ENCODE measurements at places on chromosomes 5 and 9.

GRCh38 chr5:402615-403359 is 40.2 kb upstream of the EXOC3 start:
- no peak for DNase-seq

DNA sequence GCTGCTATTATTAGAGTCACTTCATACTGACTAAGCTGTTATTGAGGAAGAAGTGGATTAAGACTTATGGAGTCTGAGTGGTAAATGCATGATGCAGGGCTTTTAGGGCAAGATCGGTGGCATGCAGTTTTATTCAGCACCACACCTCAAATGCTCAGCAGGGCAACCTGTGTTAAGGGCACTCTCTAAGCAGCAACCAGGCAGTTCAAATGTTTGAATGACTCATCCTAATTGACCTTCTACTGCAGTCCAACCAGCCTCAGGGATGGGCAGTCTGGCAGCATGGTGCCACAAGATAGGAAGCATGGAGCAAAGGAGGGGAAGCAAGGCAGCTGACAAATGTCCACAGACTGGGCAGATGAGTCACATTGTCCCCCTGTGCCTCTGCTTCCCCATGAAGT is 80.2 kb upstream of the MIER3 start:
- DNase-seq = no peak

DNA sequence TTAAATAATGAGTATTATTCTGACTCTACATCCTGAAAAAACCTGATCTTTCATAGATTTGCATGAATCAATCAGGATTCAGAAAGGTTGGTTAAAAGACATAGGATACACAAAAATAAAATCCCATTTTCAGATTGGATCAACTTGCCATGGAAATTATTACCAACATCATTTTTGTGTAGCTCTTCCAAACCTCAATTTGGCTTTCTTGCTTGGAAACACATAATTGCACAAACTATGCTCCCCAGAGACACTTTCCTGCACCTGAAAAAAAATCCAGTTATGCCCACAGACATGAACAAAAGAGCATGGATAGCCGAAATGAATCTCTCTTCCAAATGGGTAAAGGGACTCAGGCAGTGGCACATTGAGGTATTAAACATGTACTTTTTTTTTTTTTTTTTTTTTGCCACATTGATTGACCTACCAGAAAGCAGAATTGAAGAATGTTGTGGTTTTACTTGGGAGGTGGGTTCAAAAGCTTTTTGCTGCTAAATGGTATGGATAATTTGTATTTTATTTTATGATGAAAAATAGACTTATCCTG is 135.4 kb upstream of the FBN2 start:
- no peak for DNase-seq

GRCh38 chr5:52657247-52657645 is 130.5 kb upstream of the ITGA1 start:
- no peak for DNase-seq

GRCh38 chr5:113118298-113118697 is 141.7 kb downstream of the DCP2 start:
- DNase-seq = no peak

DNA sequence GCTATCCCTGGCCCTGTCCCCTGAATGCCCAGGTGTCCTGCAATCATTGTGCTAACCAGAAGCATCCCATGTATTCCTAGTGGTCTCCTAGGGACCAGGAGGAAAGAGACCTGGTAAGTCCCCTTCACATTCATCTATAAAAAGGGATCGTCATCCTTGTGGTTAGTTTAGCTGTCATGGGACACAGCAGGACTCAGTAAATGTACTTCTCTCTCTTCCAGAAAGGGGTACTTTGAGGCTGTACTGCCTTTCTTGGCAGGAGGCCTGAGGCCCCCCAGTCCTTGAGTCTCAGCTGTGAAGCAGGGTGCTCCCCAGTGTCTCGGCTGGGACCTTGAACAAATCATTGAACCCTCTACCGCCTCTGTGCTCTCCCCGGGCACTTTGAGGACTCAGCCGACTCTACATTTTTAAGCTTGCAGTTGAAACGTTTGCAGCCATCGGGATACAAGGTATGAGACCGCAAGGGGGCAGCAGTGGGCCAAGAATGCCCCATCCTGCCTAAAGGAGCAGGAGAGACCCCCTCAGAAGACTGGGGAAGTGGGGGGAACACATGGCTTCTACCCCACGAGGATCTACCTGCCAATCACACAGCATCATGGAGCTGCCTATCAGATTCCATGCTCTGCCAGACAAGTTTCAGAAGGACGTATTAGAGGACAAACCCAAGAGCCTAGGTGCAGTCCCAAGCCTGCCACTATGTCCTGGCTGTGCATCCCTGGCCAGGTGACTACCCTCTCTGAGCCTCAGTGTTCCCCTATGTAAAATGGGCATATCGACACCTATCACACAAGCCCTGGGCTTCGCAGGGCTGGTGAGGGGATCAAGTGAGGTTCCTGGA is 2.4 kb upstream of the PHYKPL start:
- DNase-seq = peak; percentile 87

- no peak for DNase-seq
Observed at GRCh38 chr9:136666372-136667213, 3.9 kb downstream of the EGFL7 start.

- no peak for DNase-seq
Observed at GRCh38 chr9:32441678-32442077, 57.2 kb downstream of the ACO1 start.

- no peak for DNase-seq
Observed at GRCh38 chr5:38979535-38979934, 94.7 kb downstream of the RICTOR start.

GRCh38 chr9:11038366-11038765 is 425.6 kb upstream of the PTPRD start:
- no peak for DNase-seq

GRCh38 chr5:105740242-105740641 is 1930.5 kb downstream of the EFNA5 start:
- DNase-seq = no peak

DNA sequence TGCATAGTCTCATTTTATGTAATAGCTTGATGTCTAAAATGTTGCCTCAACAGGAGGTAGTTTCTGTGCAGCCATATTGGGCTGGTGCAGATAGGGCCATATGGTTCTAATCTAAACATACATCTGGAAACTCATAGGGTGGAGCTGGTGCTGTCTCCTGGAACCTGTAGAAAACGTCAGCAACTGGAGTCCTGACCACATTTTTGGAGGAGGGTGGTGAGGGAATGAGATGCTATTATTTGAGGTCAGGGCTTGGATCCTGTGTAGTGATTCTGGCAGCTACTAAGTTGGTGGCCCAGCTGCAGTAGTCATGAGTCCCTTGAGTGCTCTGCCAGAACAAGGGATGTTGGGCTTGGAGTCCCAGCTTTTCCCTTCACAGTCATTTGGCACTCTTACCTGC is 14.1 kb downstream of the MAN2A1 start:
- no peak for DNase-seq

DNA sequence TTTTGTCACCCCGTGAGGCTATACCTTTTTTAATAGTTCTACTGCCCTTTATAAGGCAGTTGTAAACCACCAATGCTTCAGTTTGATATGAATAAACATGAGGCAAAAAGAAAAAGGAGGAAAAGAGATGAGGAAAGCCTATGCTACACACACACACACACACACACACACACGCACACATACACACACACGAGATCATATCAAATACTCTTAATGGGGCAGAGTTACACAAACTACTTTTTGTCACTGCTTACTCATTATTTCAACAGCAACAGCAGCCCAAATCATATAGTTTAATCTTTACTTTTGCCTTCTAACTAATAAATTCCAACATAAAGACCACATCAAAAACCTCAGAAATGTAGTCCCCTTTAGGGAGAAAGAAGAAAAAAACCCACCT is 116.8 kb upstream of the PAM start:
- DNase-seq = no peak

DNA sequence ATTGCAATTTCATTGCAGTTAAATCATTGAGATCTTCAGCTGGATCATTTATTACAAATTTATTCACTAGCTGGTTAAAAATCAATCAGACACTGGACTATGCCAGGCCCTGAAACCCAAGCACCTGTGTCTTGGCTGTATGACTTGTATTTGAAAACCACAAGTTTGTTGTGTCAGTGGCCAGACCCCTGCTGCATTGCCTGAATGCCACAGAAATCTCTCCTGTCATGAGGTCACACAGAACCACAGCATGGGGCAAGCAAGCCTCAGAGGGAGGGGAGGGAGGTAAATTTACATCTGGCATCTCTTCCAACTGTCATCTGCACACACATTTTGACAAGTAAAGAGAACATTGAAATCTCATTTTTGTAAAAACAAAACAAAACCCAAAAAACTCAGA is 90.0 kb downstream of the ARRDC3 start:
- no peak for DNase-seq

DNA sequence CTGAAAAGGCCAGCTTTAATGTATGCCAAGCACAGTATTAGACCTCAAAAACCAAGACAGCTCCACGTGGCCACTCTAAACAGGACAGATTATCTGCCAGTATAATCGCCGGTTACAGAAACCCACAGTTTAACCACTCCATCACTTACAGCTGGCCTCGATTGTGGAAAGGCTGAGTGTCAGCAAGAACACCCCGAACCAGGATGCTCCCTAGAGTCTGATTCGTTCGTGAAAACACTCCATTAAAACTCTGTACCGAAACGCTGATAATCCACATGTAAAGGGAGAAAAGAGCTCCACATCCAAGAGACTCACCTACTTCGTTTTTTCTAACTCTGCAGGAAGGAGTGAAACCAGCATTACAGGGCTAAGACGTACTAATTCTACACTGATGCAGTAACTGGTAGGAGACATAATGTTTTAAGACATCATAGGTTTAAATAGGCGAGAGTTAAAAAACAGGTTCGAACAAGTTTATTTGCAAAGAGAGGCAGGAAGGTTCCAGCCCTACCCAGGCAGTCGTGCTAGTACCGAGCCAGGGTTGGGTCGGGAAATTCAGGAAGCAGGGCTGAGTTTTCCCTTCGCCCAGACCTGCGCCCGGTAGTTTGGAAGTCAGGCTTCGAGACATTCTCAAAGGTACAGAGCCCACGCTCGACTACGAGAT is 949 bp downstream of the SERINC5 start:
- DNase-seq = no peak

DNA sequence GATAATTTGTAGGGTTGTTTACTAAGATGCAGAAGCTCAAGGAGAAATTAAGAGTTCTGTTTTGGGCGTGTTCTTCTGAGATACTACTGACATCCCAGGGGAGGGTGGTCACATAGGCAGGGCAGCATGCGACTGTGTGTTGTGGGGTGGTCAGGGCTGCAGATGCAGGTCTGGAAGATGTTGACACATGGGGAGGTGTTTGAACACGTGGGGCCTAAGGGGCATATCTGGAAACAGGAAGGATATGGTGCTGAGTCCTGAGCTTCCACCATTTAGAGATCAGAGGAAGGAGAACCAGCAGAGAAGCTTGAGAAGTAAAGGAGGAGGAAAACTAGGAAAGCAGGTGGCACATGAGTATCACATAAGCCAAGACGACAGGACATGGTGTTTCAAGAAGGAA is 228.2 kb downstream of the ADGRV1 start:
- DNase-seq = no peak

DNA sequence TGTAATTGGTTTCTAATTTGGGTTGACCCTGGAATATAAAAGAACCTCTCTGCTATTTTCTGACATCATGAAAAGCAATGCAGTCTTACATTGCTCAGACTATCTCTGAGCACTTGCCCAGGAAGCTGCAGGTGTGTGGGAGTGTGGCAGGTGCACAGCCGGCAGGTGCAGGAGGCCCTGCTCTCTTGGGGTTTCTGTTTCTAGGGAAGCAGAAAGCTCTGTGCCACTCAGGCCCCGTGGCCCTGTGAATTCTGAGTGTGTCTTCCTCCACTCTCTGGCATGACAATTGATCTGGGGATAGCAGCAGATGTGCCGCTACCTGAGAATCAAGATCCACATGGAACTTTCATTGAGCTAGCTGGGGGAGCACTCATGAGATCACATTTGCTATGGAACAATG is 45.7 kb upstream of the IRX2 start:
- no peak for DNase-seq

- DNase-seq = no peak
Observed at GRCh38 chr5:37375091-37375490, 4.0 kb upstream of the WDR70 start.

DNA sequence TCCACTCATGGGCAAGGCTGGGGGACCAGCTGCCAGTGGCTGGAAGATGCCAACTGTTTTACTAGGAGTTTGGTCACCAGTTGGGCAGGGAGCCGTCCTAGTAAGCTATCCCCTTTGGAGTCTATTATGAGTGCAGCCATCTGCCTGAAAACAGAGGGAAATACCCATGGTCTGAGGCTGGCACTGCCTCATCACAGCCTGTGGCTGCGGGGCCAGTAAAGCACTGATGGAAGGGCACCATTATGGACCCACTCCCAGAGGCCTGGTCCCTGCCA is 187.2 kb upstream of the PANK3 start:
- DNase-seq = no peak

- no peak for DNase-seq
Observed at GRCh38 chr9:91960367-91960766, 10.3 kb upstream of the ROR2 start.

DNA sequence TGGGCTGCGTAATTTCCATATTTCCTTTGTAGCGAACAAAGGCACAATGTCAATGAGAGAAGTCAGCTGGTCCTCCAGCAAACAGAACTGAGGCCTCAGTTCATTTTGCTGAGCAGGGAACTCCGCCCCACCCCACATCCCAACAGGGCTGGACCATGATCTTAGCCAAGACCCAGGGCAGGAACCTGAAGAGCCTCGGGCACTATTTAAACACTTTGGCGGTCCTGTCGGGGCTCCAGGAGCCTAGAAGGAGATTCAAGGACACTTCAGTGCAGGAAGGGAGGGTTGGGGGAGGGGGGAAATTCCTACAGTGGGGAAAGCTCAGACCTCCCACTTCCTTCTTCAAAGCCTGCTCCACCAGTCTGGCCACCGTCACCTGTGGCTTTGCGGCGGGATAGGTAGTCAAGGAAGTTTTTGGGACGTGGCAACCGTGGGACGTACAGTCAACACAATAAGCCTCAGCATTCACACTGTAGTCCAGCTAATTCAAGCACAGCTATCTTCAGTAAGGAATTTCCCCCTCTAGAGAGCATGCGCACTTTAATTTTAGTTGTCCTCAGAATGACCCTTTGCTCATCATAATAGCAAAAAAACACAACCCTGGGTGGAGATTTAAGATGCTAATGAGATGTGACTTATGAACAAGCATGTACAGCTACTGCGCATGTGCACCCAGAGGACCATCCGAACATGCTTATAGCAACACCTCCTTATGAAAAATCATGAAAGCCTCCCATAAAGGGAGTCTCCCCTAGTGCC is 30.9 kb downstream of the S1PR3 start:
- DNase-seq = no peak

DNA sequence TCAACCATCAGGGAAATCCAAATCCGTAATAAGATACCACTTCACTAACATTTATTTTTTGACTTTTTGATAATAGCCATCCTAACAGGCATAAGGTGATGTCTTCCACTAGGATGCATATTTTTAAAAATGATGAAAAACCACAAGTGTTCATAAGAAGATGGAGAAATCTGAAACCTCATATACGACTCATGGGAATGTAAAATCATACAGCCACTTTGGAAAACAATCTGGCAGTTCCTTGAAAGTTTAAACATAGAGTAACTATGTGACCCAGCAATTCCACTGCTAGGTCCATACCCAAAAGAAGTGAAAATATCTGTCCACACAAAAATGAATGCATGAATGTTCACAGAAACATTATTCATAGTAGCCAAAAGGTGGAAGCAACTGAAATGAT is 431.0 kb downstream of the ENC1 start:
- DNase-seq = no peak

Measured in iPS DF 6.9 (cell line).